ENCODE measurements at places on chromosomes 2 and 18.
A peak's percentile ranks its signal among the peaks of the same experiment; 100 is the strongest.

DNA sequence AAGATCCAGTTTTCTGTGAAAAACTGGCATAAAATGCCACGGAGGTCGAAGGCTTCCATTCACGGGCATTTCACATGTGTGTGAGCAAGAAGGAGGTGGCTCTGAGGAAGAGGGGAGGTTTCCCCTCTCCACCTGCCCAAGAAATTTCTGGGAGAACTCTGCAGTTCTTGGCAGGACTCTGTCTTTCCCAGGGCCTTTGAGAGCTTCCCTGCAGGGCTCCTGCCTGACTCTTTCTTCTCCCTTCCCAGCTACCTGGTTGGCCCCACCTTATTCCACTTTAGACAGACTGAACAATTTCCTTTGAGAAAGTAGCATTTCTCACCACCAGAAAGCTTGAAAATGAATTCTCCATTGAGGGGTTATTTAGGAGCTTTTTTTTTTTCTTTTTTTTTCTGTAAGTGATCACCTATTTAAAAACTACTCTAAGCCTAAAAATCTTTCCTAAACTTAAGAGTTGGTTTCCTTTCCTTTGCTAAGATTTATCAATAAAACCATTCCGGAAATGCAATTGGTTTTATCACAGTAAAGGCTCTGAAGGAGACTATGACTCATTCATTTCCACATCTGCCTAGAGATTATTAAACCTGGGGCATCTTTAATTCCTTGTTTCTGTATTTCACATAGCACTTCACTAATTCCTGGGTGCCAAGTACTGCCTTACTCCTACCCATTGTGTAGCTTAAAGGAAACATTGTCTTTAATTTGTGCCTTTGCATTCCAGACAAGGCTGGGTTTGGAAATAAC lies 59.3 kb downstream of the UNC80 start:
- DNase-seq: no peak

DNA sequence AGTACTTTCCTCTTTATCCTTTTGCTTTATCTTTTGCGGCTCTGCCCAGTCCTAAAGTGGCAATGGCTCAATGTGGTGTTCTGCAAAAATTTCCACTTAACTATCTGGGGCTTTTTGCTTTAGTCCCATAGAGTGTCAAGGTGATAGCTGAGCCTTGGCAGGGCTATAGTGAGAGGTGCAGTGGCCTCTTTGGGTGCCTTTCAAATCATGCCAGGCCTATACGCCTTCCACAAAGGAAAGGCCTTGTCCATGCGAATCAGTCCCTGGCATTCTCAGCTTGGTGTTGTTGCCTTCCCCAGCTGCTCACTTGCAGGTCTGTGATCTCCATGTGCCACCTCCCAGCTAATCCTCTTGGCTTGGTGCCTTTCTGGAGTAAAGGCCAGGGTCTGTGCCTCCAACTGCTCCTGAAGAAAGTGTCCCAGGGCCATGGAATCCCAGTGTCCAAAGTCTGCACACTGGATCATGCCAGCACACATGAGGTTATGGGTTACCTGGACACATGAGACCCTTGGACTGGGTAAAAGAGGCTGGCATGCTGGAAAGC lies 26.6 kb downstream of the PAX8 start:
- no peak for DNase-seq

- DNase-seq: peak; percentile 81
Measured at GRCh38 chr2:196113061-196113974, 44.7 kb upstream of the DNAH7 start.

GRCh38 chr2:100040906-100041305 lies 101.5 kb downstream of the AFF3 start:
- no peak for DNase-seq

DNA sequence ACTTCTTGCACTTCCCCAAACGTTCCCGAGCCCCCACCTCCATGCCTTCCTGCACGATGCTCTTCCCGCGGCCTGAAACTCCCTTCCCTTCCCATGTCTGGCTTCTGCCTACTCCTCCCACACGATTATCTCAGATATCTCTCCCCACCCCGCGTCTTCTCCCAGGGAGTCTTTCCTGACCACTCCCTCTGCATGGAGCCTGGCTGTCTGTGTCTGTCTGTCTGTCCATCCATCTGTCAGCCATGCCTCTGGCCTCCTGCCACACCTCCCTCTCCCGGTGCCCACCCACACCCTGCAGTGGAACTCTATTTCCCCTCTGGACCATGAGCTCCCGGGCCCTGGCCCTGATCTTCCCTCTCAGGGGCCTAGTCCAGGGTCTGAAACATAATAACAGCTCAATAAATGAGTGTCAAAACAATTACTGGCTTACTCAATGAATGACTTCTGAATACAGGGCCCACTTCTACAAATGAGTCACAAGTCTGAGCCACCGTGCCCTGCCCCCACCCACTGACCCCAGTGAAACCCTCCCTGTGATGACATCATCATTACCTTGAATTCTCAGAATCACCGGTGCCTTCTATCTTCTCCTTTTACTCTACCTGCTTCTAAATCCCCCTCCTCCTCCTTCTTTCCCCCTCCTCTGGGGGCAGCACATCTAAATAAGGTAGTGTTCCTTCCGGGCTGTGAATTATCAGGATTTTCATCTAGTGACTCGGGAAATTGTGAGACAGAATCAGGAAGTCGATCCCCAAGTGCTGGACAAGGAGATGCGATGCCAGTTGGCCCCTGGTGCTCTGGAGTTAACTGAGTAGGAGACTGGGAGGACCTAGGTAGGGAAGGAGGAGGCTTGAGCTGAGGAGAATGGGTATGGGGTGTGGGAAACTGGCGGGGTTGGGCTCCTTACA lies 46.1 kb upstream of the PLB1 start:
- peak; percentile 20 for DNase-seq

DNA sequence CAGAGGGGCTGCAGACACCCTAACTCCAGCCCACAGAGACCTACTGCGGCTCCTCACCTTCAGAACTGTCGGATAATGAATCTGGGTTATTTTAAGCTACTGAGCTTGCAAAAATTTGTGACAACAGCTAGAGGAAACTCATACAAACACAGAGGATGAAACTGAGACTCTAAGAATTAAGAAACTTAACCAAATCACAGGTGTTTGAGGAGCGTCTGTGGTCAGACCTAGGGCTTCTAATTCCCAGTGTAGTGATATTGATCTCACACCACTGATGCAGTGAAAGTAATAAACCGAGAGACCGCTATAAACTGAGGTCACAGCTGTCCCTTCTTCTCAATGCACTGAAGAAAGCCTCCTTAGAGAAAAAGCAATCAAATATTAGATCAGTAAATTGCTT lies 110.1 kb downstream of the RGPD3 start:
- DNase-seq: no peak

GRCh38 chr2:98020516-98020915 lies 24.8 kb upstream of the TMEM131 start:
- no peak for DNase-seq

GRCh38 chr2:215527736-215528135 lies 91.9 kb upstream of the FN1 start:
- peak; percentile 80 for DNase-seq

GRCh38 chr2:9168821-9169221 lies 37.8 kb upstream of the ASAP2 start:
- DNase-seq: no peak

DNA sequence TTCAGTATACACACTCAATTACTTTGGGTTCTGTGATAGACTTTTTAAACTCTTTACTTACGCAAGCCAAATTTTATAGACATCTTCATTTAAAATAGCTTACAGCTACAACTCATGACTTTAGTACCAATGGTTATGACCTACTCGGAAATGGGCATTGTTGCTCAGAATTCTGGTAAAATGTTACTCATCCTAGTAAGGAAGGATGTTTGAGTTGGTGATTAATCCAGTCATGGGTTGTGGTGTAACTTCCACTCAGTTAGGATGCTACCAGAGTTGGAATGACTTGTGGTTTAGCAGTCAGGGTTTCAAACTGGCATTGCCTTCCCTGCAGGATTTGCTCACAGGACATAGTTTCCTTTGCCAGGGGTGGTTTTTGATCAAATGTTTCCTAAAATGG lies 7.4 kb upstream of the NPC1 start:
- peak; percentile 96 for DNase-seq

DNA sequence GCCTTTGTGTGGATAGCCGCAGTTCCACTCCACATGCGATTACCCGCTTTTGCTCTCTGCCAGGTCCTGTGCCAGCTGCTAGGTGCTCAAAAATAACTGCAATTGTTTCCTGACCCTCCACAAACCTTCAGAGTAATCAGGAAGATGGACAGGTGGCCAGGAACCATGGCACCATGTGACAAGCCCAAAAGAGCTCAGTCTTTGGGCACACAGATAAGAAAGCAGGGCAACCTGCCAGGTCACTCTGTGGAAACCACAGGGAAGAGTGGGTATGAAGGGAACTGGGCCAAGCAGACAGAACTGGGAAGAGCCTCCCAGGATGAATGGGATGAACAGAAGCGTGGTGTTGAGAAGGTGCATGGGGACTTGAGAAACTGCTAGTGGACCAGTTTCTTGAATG lies 79.4 kb upstream of the AGAP1 start:
- no peak for DNase-seq

DNA sequence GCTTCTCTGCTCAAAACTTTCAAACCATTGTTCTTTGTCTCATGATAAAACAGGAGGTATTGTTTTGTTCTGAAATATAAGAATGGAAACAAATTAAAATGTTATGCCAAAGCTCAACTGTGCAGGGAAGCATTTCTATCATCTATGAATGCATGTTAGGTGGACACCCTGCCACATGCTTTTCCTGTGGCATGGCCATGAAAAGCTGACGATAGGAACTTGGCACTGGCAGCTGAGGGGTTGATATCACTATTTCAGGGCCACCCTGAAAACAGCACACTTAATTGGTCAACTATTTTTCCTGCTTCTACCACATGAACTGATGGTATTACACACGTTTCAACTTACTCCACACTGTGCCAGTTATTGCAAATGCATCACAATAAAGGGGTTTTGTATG lies 157.3 kb downstream of the MREG start:
- DNase-seq: peak; percentile 35

GRCh38 chr2:228917220-228917619 lies 353.9 kb downstream of the PID1 start:
- DNase-seq: peak; percentile 82

DNA sequence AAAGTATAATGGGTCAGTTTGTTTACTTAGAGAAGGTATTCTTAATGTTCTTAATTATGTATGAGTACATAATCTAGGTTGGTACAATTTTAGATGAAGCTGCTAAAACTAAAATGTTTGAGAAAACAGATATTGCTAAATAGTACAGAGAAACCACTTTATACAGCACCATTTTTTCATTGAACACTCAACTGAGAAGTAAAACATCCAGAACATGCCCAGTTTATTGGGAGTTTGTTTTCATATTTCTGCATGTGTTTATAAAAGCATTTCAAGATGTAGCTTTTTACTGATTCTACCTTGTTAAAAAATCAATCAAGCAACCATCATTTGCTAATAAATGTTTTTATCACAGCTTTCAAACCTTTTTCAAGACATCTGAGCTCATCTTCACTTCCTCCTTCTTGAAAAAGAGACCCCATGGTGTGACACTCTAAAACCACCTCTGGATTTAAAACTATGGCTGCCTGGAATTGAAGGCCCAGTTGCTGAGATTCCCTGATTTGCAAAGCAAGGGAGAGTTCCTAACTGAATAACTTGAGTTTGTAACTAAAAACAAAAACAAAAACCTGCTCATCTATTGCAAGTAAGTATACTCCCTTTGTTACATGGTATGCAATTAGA lies 585.9 kb downstream of the ZEB2 start:
- DNase-seq: no peak

- DNase-seq: peak; percentile 40
Measured at GRCh38 chr2:135840601-135841000, 3.6 kb upstream of the LCT start.

All from cardiac fibroblast (primary cell).